Stimulated activated CD4-positive, alpha-beta T cell treated with anti-CD3 and anti-CD28 coated beads, TNF-alpha, amount 100 ng/mL, for 1 hour (primary cell): ENCODE measurements at places on chromosomes 4 and X.

DNA sequence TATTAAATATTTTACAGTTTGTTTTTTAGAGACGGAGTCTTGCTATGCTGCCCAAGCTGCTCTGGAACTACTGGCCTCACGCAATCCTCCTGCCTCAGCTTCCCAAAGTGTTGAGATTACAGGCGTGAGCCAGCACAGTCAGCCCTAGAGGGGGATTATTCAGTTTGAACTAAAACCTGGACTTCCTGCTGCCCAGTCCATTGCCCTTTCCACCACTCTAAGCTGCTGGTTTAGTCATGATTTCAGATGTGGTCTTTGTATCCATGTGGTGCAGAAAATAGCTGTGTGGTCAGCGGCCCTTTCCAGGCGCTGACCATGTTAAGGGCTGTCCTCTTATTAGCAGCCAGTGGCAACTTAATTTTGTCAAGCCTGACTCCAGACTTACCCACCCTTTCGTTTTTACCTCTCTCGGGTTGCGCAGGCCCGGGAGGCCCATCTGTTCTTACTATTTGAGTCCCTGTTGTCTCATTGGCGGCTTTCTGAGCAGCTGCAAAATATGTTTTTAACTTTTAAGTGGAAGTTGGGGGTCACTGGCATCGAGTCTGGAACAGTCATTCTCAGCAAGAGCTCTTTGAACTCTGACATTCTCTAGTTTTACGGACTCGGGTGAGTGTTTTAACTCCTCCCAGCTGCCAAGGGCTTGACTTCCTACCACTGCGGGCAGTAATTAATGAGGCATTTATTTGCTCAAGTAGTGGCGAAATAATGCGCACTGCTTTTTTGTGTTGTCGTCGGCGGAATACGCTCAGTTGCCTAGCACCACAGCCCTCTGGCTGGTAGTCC is 773 bp upstream of the VMA21 start:
- DNase-seq, result no peak

GRCh38 chrX:153686711-153687110 is 1.0 kb upstream of the SLC6A8 start:
- no peak for DNase-seq

DNA sequence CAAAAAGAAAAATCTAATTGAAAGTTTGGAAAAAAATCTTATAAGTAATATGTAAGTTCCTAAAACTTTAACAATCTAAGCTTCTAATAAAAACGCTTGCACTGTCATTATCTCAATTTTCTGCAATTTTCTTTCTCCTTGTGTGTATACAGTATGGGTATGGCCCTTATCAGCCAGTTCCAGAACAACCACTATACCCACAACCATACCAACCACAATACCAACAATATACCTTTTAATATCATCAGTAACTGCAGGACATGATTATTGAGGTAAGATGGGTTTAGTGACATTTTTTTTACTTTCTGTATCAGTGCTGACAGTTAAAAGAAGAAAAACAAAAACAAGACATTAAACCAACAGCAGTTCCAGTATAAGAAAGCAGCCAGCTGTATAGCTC is 4.9 kb downstream of the STATH start:
- no peak for DNase-seq

DNA sequence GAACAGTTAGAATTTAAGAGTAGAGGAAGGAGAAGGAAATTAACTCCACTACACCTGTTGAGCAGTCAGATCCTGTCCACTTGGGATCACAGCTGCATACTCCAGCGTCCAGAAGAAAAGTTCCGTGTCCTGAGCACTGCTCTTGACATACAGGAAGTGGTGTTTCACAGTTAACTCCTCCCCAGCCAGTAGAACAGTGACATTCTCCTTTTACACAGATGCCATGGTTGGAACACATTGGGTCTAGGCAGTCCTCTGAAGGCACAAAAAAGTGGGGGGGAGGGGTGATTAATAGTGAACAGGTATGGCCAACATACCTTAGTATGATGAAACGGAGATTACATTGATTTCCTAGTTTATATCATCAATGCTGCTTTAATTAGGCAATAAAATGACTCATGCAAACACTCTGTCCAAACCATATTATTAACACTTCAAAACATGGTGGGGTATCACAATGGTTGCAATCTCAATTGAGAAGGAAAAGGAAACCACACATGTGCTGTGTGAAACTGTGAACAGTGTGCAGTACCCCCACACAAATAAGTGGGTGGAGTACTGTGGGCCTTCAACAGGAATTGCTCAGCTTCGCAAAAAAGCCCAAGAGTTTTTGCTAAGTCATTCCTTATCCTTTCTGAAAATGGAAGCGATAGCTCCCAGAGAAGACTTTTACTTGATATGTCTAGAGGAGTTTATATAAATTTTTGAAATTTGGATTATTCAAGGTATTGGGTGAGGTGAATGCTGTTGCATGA is 295.6 kb downstream of the SH2D1A start:
- no peak for DNase-seq

DNA sequence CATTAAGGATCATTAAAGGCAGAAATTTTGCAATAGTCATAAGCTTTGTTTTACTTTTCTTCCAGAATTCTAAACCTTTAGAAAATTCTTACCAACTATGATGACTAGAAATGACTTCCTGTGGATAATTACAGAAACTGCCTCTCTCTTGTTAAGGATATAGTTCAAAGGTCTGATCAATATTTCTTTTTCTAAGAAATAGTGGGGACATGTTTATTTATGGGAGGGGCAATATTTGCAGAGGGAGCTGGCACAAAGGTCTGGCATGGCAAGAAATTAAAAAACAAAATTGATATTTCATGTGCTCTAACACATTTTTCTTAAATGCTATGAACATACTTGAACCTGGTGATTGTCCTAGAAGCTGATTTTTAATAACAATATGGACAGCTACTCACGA is 448.9 kb downstream of the KCTD8 start:
- no peak for DNase-seq

- DNase-seq, result no peak
These were observed 125.4 kb downstream of the ZNF330 start for GRCh38 chr4:141346144-141346543.

- no peak for DNase-seq
These were observed 358.7 kb upstream of the NR3C2 start for GRCh38 chr4:148800940-148801339.

- no peak for DNase-seq
These were observed 123.2 kb upstream of the BANK1 start for GRCh38 chr4:101667348-101667747.

DNA sequence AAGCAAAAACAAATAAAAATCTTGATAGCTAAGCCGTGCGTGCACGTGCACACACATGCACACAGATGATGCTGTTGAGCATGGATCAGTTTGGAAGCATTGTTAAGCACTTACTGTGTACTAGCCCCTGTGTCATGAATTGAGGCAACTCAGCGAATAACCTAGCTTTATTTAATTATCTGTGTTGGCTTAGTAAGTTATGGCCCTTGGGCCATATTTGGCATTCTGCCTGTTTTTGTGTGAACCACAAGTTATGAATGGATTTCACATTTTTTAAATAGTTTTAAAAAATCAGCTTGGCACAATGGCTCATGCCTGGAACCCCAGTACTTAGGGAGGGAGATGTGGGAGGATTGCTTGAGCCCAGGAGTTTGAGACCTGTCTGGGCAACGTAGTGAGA is 113.6 kb upstream of the CBLL2 start:
- no peak for DNase-seq

DNA sequence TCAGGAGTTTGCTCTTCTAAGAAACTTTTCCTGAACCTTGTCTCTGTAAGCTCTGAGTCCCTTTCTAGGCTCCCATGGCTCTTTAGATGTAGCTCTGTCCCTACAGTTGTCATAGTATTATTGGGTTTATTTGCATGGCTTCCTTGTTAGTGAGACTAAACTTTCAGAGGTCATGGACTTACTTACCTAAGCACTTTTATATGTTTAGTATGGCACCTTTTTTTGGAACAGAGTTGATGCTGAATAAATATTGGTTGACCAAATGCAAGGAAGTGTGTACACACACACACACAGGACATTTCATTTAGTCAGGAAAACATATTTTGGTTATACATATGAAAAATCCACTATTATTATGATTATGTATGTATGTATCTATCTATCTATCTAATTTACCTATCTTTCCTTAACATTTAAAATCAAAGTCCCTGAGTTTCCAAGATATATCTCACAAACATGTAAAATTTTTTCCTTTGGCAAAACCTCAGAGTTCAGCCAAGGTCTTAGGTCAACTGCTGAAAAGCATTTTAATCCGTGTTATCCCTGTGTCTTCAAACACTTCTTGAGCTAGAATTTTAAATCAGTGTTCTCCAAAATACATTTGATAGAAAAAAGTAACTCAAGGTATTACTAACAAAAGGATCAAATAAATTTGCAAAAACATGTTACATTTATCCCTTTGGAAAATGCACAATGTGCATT is 47.1 kb upstream of the GBA3 start:
- DNase-seq, result no peak
